ENCODE measurements at places on chromosomes 12 and 14.

- DNase-seq, result no peak
Measured at GRCh38 chr14:68785534-68786490, 7.1 kb downstream of the ZFP36L1 start.

GRCh38 chr12:43069768-43070221, 480.2 kb upstream of the PRICKLE1 start:
- no peak for DNase-seq

DNA sequence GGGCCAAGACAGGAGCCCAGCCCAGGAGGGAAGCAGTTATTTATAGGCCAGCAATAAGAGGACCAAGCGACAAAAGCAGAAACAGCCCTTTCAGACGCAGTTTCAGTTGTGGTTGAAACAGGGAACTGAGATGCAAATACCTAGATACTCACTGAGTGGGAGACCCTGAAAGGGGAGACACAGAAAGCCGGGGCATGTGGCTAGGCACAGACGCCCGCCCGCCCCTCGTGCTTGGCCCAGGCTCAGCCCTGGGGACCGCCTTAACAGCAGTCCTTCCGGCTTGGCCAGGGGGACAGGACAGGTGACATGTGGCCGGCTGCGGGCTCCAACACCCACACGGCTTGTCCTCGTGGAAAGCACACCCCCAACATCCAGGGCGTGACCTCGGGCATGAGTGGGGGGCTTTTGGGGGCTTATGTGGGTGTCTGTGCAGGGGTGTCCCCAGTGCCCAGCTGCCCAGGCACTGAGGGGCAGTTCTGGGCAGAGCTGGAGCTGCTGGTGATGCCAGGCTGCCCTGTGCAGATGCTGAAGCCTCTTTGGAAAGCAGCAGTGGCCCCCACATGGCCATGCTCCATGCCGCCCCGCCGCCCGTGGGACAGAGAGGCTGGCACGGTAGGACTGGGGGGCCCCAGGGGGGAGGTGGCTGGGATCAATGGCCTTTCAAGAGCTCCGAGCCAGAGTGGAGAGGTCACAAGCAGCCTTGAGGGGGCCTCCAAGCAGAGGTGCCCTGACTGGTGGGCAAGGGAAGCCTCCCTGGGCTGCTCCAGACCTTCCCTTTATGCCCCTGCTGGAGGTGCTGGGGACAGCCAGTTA, 2.1 kb downstream of the PLD4 start:
- DNase-seq, result no peak

GRCh38 chr12:94532490-94533422, 73.1 kb upstream of the CEP83 start:
- DNase-seq, result peak; percentile 81

DNA sequence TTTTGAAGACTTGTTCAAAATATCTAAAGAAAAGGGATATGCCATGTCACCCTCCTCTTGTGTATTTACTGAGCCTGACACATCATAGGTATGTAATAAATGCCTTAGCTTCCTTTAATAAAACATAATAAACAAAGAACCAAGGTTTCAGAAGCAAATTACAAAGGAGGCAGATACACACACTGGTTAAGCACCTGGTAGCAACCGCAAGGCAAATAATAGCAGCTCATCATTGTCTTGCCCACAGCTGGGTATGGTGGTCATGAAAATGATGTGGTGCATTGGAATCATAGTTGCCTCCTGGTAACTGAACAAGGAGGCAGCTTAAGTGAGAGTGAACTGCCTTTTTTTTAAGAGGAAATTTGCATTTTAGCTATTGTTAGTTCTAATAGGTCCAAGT, 39.0 kb downstream of the PAX9 start:
- DNase-seq, result no peak

DNA sequence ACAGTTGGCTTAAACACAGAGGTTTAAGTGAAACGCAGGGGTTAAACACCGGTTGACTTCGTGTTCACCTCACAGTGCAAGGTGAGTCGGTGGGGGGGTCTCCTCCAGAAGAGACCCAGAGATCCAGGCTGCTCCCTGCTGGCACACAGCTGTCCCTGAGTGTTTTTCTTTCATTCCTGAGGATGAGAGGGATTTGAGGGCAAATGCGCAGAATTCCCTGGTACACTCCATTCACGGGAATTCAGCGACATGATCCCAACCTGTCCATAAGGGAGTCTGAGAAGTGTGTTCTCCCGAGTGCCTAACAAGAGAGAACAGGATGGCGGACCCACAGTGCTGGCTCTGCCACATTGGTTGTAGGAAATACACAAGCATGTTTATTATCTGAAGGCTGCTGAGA, 107.2 kb upstream of the ESRRB start:
- DNase-seq, result no peak

DNA sequence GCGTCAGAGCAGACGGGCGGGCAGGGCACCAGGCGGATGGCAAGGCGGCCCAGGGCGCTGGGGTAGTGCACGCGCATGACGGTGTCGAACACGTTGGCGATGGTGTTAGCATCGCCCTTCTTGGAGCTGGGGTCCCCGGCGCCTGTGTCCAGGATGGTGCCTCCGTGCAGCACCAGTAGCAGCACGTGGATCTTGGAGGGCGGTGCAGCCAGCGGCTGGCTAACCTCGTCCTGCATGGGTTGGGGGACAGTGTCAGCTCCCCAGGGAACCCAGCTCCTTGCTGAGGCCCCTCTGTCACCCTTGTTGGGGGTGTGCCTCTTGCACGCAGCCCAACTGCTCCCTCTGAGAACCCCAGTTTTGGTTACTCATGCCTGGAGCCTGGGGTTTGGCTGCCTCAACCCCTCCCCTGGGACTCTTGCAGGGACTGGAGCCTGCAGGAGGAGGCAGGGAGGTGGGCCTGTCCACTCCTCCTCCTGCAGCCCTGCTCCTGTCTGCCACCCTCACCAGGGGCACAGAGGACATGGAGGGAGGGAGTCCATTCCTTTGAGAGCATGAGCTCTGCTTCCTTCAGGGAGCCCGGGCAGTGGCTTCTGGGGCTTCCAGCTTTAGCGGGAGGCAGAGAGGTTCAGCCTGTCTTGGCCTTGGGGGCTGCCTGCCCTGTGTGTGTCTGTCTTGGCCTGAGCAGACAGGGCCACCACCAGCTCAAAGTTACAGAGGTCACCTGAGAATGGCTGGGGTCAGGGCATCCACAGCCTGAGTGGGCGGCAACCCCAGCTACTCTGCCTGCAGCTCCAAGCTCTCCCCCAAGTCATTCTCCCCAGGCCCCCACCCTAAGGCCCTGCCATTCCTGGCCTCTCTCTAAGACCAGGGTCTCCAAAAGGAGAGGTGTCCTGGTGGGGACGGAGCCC, 17.1 kb downstream of the ARL6IP4 start:
- no peak for DNase-seq
